ENCODE measurements at places on chromosomes 7 and 10.

GRCh38 chr7:113831556-113831955, 87.3 kb downstream of the PPP1R3A start:
- DNase-seq = no peak

- DNase-seq = no peak
Observed at GRCh38 chr7:30910411-30911073, 1.1 kb upstream of the AQP1 start.

GRCh38 chr7:117759950-117760640, 113.1 kb downstream of the CTTNBP2 start:
- DNase-seq = no peak

GRCh38 chr7:31796375-31796774, 109.4 kb downstream of the PPP1R17 start:
- no peak for DNase-seq

DNA sequence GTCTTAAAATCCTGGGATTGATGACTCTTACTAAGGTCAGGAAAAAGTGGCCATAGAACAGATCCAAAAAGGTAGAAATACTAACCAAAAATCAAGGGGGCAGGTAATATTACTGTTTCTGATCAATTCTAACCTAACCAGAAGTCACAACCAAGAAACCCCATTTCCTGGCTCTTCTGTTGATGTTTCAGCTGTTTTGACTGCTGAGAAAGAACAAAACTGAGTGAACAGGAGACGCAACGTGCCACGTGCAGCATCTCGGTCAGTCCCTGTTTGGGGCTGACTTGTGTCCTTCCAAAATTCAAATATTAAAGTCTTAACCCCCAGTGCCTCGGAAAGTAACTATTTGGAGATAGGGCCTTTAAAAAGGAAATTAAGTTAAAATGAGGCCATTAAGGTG, 56.8 kb downstream of the JAZF1 start:
- DNase-seq = no peak

GRCh38 chr10:11163780-11164550, 146.3 kb downstream of the CELF2 start:
- no peak for DNase-seq

- no peak for DNase-seq
Observed at GRCh38 chr7:148390381-148390780, 200.2 kb upstream of the C7orf33 start.

- DNase-seq = no peak
Observed at GRCh38 chr7:121186746-121187145, 142.1 kb upstream of the WNT16 start.

All from activated T-helper 9 cell treated with anti-CD3 and anti-CD28 coated beads, Interleukin-2, amount 50 U/mL, for 16 hours (primary cell).